ENCODE measurements at places on chromosomes 11 and 22.

DNA sequence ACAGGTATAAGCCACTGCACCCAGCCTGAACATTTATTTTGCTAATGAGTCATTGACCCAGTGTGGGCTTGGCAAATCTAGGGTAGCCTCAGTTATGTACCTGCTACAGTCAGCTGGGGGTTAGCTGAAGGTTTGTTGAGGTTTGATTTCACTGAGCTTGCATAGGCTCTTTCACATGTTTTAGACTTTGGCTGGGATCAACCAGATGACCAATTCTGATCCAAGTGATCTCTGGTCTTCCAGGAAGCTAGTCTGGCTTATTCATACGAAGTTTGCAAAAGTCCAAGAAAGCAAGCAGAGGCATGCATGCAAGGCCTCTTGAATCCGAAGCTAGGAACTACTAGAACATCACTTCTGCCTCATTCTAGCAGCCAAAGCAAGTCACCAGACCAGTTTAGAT is 21.0 kb downstream of the SERPING1 start:
- DNase-seq = no peak

GRCh38 chr11:128421577-128422330 is 165.6 kb downstream of the ETS1 start:
- no peak for DNase-seq

- no peak for DNase-seq
Observed at GRCh38 chr11:73431396-73431795, 55.2 kb downstream of the RELT start.

DNA sequence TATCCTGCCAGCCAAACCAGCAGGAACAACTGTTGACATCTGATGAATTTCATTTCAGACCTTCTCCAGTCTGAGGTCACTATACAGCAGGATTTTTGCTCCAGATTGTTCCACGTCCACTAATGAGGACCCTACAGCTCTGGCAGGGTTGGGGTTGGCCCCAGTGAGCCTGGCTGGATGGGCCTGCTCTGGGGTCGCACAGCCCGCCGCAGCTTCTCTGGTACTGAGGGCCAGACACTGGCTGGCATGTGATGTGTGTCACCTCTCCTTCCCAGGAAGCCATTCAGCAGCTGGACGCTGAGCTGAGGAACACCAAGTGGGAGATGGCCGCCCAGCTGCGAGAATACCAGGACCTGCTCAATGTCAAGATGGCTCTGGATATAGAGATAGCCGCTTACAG is 5.4 kb downstream of the NEFH start:
- DNase-seq = no peak

GRCh38 chr11:43871051-43871450 is 9.6 kb upstream of the ALKBH3 start:
- no peak for DNase-seq
